ENCODE measurements at places on chromosomes 3 and 15.
A peak's percentile ranks its signal among the peaks of the same experiment; 100 is the strongest.

DNA sequence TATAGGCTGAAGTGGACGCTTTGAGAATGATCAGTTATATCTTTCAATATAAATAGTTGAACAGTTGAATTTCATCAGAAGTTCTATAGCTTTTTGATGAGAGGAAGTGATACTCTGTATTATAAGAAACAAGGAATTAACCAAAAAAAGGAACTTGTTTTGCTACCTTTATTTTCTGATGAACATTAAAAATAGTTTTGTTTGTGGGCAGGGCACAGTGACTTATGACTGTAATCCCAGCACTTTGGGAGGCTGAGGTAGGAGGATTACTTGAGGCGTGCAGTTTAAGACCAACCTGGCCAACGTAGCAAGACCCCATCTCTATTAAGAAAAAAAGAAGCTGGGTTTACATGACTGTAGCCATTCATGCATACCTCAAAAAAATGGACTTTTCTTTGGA lies 16.7 kb downstream of the BLOC1S6 start:
- DNase-seq: peak; percentile 30

GRCh38 chr3:31810991-31811433 lies 170.1 kb downstream of the OSBPL10 start:
- DNase-seq: no peak

DNA sequence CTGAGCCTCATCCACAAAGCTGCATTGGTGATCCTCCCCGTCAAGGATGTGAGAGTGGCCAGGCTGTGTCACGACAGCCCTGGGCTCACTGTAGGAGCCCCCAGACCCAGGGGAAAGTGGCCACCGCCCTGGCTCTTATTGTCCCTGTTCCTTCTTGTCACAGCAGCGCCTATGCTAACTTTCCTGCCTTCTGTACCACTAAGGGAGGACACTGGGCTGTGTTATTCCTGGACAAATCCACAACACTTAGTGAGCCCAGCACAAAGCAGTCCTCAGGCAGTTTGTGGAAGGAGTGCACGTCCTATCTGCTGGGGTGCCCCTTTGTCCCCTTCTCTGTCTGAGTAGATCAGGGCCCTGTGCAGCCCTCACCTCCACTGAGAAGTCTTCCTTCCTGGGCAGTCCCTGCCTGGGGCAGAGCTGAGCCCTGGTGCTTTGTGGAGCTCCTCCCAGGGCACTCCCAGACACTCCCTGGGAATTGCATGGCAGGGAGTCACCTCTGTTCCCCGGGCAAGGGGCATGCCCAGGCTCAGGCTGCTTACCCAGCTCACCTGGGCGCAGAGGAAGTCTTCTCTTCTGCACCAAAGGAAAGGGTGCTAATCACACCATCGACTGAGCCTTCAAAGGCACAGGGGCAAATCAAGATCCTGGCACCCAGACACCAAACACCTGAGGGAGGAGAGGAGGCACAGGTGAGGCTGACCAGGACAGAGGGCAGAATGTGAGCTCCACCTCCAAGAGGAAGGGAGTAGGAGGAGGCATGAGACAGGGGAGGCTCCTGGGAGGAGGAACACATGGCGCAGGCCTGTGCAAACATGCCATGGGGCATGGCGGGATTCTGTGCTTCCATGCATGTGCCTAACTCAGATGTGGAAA lies 138.7 kb downstream of the KLF13 start:
- no peak for DNase-seq

- no peak for DNase-seq
Measured at GRCh38 chr3:57872606-57873005, 116.5 kb downstream of the SLMAP start.

DNA sequence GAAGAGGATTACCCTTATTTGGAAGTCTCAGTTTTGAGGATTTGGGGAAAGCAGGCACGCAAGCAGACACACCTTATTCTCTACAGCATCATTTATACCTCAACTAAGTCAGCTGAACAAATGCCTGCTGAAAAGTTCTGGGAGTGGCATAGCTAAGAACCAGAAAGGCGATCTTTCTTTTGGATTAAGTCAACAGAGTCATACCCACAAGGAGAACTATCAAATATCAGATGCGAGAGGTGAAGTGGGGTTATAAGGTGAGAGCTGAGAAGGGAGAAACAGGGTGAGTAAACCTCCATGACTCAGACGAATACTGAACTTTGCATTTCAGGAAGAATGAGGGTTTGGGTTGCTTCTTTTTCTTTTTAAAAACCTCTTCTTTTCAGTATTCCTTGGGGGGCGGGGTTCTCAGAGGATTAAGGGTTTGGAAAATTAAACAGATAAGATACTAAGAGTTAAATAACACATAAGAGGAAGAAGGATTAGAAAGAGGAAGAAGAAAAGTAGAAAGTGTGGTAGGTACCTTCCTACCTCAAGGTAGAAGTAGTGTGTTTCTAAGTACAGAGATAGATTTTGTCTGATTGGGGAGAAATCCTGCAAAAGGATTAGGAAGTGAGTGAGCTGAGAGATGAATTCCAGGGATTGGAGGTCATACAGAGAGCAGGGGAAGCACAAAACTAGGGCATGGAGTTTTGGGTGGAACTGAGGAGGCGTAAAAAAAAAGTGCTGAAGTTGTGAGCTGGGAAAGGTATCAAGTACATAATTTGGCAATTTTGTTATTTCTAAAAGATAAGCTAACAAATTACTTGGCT lies 41.3 kb upstream of the ICE2 start:
- DNase-seq: no peak

Measured in inflammatory macrophage (primary cell).